Stimulated activated CD8-positive, alpha-beta memory T cell treated with anti-CD3 and anti-CD28 coated beads, Interleukin-7, amount 100 ng/mL, for 1 hour (primary cell): ENCODE measurements at places on chromosomes 5 and 9.

DNA sequence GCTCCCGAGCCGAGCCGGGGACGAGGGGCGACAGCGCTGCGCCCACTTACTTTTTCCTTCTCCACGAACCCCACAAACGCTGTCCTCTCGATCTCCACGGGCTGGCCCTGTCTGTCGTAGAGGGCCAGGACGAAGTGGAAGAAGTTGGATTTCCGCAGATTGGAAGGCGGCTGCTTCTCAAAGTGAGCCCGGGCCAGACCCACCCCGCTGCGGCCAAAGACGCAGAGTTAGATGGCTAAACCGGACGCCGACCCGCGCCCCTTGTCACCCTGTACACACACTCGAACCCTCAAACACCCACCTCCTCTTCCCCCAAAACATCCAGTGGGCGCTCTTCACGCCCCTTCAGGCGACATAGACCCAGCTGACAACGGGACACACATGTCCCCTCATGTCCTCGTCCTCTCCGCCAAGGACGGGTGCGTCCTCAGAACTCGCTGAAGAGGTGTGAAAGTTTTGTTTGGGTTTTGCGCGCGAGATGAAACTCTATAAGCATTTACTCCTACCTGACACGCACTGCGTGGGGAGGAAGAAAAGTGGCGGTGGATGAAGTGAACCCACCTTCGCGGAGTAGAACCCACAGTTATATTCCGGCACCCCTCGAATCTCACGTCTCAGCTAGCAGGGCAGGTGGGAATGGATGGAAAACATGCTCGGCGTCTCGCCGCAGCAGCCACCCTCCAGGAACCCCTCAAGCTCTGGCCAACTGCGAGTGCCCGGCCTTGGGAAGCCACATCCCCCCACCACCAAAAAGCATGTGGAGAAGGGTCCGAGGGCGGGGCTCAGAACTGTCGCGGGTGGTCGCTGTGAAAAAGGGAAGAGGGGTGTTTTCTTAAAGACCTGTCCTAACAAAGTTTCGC lies 2.6 kb downstream of the EBF1 start:
- no peak for DNase-seq

DNA sequence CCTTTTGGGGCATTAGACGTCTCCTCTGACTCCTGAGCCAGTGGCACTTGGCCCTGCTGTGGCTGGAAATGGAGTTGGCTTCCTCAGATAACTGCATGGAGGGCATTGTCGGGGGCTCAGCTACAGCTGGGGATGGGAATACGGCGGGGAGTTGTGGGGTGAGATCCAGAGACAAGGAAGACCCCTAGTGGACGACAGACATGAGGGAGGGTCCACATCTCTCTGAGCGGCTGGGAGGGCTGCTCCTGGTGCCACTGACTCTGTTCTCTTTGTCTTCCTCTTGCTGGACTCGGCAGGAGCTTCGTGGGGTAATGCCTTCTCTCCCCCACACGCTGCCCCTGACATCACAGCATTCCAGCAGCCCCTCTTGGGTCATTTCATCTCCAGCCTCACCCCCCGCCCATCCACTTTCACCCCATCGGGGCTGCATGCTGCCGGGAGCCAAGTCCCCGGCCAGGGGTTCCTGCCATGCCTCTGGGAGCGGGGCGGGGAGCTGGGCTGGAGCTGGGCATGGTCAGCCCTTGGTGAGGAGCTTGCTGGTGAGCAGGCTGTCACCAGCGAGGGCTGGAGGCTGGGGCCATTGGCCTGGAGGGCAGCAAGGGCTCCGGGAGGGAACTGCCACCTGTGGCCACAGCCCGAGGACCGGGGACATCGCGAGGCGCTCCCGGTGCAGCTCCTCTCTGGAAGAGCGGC lies 172.3 kb downstream of the CACNA1B start:
- DNase-seq, result no peak

DNA sequence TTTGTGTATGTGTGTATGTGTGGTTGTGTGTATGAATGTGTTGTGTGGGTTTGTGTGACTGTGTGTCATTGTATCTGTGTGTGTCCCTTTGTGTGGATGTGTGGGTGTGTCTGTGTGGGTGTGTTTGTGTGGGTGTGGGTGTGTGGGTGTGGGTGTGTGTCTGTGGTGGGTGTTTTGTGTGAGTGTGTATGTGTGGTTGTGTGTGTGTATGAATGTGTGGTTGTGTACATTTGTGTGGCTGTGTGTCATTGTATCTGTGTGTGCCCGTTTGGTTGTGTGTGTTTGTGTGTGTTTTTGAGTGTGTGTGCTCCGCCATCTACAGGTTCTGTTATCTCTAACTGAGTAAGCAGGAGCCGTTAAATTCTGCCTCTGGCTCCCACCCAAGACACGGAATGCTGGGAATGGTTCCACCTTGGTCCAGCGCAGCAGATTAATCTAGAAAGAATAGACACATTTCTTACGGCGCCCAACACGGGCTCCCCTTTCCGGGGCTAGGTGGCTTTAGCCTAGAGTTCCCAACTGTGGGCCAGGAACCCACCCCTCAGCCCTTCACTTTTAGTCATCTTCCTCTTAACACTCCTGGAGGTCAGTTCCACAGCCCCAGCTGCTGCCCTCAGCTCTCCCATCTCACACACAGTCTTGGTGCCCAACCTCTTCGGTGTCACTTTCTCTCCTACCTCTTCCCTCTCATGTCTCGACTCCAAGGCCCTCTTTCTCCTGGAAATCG lies 197.1 kb downstream of the TTLL11 start:
- DNase-seq, result no peak

GRCh38 chr5:52015760-52016159 lies 632.5 kb downstream of the ISL1 start:
- no peak for DNase-seq

- no peak for DNase-seq
Observed at GRCh38 chr9:3281399-3281798, 244.4 kb downstream of the RFX3 start.

GRCh38 chr9:131992906-131993657 lies 86.6 kb downstream of the MED27 start:
- DNase-seq, result no peak

DNA sequence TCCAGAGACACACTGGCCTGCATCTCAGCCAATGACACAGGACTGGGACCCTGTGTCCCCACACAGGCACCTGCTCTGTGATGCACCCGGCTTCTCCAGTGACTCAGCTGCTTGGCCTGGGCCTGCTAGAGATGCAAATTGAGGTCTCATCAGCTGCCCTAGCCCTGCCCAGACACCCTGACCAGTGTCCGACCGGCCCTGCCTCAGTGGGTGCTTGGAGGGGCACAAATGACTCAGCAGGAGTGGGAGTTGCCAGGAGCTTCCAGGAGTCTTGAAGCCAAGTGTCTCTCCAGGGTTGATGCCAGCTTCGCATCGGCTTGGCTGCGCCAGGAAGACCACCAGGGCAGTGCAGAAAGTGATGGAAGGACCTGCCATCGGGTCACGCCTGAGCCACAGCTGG lies 148.2 kb downstream of the ICE1 start:
- no peak for DNase-seq

- DNase-seq, result no peak
Observed at GRCh38 chr5:132424167-132424880, 54.8 kb downstream of the SLC22A5 start.

DNA sequence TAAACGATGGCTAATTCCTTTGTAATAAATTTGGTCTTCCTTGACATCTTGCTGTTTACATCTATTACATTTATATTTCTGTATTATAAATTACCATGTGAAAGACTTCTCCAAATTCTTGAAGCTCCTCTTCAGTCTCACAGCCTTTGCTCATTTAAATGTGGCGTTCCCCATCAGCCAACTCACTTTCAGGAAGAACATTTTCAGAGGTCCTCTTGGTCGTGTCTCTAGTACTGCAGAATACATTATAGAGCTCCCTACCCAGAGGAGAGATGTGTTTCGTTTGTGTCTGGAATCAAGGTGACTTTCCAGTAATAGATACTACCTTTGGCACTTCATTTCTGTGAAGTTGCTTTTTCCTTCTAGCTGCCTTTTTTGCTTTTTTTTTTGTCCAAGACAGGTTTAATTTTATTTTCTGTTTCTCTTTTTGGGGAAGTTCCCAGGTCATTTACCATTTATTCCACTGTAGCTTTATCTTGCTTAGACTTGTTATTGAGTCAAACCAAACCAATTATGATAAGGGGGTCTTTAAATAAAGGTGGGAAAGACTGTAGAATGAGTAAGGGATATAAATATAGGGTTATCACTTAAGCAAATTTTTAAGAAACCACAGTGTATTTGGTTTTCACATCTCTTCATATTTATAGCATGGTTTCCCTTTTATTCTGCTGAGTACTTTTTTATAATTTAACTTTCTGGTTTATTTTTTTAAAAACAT lies 12.8 kb downstream of the UBE2B start:
- DNase-seq, result no peak

DNA sequence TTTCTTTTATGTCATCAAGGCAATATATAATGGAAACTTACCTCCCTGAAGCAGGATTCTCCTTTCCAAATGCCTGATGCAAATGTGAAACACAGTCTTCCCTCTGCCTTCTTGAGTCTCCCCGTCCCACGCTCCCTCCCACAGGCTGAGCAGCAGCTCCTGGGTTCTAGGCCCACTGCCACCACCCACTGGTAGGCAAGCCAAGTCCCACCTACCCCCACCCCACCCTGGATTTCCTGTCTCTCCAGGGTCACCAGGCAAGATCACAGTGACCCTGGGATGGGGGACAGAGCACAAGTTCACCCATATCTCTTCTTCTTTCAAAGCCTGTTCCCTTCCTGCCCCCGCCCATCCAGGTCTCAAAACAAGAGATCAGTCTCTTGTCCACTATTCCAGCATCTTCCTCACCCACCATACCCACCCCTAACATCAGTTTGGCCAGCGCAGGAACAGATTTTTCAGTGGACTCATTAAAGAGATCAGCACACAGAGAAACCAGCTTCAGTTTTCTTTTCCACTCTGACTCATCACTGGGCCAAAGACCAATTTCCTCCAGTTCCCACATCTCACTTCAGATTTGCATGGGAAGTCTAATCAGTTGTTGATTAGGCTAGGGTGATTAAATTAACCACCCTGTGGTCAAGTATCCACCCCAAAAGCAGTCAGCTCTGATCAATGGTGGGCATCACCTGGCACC lies 151.5 kb downstream of the ACTL7B start:
- no peak for DNase-seq

- no peak for DNase-seq
Observed at GRCh38 chr9:107588393-107588792, 98.8 kb upstream of the KLF4 start.

- DNase-seq, result no peak
Observed at GRCh38 chr9:110912419-110913291, 125.6 kb downstream of the LPAR1 start.

DNA sequence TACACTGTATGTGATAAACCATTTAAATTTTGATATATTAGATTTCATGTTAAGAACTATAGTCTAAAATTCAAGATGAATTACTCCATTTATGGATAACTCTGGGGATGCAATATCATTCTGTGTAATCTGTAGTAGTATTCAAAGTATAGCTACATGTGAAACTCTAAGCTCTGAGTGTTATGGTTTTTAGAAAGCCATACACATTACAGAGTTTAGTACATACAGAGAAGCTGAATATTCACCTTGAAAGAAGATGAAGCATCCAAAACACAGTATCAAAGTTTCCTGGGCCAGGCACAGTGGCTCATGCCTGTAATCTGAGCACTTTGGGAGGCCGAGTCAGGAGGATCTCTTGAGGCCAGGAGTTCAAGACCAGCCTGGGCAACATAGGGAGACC lies 25.0 kb downstream of the ABHD17B start:
- no peak for DNase-seq

DNA sequence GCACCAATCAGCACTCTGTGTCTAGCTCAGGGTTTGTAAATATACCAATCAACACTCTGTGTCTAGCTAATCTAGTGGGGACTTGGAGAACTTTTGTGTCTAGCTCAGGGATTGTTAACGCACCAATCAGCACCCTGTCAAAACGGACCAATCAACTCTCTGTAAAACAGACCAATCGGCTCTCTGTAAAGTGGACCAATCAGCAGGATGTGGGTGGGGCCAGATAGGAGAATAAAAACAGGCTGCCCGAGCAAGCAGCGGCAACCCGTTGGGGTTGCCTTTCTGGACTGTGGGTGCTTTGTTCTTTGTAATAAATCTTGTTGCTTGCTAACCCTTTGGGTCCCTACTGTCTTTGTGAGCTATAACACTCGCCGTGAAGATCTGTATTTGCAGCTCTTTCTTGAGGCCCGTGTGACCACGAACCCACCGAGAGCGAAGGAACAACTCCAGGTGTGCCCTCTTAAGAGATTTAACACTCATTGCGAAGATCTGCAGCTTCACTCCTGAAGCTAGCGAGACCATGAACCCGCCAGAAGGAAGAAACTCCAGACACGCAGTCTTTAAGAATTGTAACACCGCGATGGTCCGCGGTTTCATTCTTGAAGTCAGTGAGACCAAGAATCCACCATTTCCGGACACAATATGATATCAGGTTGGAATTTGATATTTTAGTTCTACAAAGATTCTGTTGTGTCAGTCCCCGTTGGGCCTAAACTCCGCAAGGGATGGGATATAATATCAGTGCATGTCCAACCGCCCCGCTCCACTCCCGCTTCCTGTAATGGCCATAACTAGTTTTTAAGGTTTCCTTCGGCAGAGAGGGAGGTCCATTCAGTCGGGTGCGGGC lies 740 bp upstream of the TRMT10B start:
- no peak for DNase-seq

GRCh38 chr5:64301566-64301965 lies 135.9 kb downstream of the RNF180 start:
- DNase-seq, result no peak

- no peak for DNase-seq
Observed at GRCh38 chr9:101093620-101094019, 65.1 kb downstream of the PLPPR1 start.

GRCh38 chr5:56647099-56647850 lies 168.1 kb upstream of the MAP3K1 start:
- DNase-seq, result no peak

DNA sequence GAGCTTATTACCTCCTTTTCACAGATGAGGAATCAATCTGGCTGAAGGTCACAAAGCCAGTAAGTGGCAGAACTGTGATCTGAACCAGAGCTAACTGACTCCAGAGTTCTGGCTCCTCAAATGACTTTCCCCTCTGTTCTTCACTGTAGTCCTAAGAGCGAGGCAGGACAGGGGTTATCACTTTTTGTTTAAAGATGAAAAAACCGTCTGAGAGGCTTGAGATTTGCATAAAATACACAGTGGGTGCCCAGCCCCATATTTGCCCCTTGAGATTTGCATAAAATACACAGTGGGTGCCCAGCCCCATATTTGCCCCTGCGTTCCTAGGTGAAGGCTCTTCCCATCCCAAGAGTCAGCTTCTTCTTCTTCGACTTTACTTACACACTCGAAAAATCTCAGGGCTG lies 667 bp downstream of the FBXO10 start:
- DNase-seq, result no peak
